Fibroblast of villous mesenchyme (primary cell): ENCODE measurements at places on chromosomes 4 and X. TPM values are rescaled to one million over a fixed set of nuclear protein-coding genes. Genes with fewer than 3 reads are reported as not detected.

Gene NHSL2
- total RNA-seq, result 9.7 and 9.9 TPM in 2 replicates

Gene CT45A1
- not detected in 2 replicates for total RNA-seq

DNA sequence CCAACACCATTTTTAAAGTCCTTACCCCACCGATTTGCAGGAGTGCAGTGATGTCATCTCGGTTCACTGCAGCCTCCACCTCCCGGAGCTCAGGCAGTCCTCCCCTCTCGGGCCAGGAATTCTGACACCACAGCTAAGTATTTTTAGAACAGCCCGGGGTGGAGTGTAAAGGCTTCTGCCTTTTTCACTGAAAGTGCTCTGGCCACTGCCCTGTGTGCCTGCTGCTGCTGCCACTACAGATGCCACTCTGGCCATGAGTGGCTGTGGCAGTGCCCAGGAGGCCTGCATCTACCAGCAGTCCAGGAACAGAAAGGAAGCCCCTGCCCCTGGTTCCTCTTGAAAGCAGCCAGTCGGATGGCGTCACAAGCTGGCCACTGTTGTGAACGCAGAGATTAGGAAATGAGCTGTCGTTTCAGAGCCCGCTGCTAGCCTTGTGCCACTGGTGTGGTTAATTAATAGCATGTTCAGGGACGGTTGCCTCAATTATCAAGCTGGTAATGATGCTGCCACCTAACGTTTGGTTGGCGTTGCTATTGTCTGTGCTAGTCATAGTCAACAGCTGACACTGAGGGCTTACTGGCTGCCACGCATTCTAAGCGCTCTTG is 23.6 kb upstream of the TBC1D14 start:
- peak; percentile 64 for DNase-seq

DNA sequence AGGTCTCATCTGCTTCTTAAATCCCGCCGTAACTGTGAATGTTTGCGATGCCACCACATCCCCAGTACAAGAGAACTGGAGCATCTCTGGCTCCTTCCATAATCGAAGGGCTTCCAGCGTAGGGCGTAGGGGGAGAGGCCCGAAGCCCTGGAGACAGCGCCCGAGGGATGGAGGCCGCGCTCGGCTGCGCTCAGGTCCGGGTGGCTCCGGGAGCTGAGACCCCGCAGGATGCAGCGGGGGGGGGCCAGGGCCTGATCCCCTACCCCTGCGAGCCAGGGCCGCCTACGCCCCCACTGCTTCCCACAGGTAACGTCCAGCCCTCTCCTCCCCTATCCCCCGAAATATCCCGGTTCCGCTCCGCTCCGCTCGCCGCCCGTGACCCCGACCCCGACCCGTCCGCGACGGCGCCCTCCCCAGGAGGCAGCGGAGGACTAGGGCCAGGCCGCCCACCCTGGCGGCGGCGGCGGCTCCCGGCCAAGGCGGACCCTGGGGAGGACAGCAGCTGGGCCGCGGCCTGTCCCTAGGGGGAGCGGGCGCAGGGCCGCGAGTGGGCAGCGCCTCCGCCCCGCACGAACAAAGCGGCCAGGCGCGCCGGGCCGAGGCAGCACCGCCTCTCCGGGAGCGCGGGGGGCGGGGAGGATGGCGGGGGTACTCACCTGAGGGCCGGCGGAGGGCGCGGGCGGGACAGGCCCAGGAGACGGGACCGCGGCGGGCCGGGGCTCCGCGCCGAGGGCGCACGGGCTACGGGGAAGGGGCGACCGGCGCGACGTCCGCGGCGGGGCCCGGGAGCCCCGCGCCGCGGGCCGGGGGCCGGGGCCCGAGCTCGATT is 723 bp downstream of the WDFY3 start:
- peak; percentile 31 for DNase-seq

Gene FRMD7
- not detected in 2 replicates for total RNA-seq

DNA sequence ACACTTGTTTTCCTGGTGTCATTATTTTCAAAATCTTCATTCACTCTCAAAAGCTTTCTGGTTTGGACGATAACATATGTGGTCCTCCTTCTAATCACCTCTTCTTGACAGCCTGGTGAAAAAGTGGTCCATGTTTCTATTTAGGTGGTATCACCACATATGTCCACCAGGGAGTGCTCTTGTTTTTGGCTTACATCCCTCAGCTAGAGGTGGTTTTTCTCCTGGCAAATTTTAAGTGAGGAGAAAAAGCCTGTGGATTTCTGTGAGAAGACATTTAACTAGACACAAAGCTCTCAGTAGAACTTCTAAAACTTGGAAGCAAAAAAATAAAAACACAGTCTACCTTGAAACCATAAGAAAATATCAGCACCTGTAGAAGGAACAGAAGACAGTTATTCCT is 58.0 kb upstream of the FRMPD4 start:
- DNase-seq, result peak; percentile 53
